ENCODE measurements at places on chromosomes 7 and 10.
A peak's percentile ranks its signal among the peaks of the same experiment; 100 is the strongest.

DNA sequence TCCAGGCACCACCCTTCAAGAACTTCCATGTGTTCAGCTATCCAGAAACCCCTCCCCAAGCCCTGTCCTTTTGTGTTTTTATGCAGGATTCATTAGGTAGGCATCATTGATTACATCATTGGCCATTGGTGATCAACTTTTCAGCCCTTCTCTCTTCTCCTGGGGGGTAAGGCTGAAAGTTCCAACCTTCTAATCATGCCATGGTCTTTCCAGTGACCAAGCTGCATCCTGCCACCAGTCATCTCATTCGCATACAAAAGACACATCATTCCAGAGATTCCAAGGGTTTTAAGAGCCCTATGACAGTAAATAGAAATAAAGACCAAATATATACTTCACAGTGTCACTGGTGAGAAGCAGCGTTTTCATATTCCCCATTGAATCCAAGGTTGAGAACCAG lies 48.2 kb downstream of the DNAJC12 start:
- no peak for DNase-seq

GRCh38 chr10:54904833-54905232 lies 103.8 kb upstream of the PCDH15 start:
- no peak for DNase-seq

DNA sequence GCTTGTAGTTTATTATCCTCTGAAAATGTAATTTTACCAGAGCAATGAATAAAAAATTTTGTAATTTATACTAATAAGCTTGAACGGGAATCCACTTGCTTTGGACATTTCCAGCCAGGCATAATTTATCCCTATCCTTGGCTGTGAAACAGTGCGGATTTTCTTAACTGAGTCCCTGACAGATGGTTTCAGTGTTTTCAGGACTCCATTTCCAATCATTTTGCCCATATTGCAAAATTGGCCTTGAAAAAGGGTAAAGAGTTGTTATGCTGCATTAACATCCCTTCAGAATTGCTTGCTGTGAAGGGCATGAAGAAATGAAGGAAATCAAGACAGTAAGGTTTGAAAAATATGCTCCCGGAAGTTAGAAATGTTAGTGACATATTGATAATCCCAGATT lies 57.7 kb downstream of the NXPH1 start:
- no peak for DNase-seq

- DNase-seq, result no peak
Measured at GRCh38 chr7:20317413-20317812, 13.3 kb upstream of the ITGB8 start.

GRCh38 chr7:6705959-6706665 lies 635 bp downstream of the ZNF12 start:
- no peak for DNase-seq

- no peak for DNase-seq
Measured at GRCh38 chr10:71193516-71193915, 18.9 kb upstream of the UNC5B start.

DNA sequence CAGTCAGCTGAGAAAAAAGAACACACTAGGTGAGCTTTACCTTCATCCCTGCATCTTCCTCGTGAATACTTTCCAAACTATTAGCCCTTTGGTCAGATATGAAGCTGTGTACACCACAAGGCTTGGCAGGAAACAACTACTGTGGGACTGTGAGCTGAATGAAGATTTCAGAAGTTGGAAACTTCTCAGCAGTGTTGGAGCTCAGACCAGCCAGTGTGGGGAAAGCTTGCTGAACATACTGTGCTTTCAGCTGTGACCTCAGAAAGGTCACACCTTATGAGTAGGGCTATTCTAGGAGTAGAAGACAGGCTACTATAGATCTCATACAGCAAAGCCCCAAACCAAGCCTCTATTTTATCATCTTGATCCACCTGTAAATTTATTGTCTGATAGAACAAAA lies 123.6 kb downstream of the EXOC4 start:
- DNase-seq, result no peak

- DNase-seq, result no peak
Measured at GRCh38 chr7:87414794-87415188, 60.7 kb downstream of the ABCB4 start.

GRCh38 chr10:130020651-130021382 lies 56.7 kb upstream of the EBF3 start:
- DNase-seq, result no peak

DNA sequence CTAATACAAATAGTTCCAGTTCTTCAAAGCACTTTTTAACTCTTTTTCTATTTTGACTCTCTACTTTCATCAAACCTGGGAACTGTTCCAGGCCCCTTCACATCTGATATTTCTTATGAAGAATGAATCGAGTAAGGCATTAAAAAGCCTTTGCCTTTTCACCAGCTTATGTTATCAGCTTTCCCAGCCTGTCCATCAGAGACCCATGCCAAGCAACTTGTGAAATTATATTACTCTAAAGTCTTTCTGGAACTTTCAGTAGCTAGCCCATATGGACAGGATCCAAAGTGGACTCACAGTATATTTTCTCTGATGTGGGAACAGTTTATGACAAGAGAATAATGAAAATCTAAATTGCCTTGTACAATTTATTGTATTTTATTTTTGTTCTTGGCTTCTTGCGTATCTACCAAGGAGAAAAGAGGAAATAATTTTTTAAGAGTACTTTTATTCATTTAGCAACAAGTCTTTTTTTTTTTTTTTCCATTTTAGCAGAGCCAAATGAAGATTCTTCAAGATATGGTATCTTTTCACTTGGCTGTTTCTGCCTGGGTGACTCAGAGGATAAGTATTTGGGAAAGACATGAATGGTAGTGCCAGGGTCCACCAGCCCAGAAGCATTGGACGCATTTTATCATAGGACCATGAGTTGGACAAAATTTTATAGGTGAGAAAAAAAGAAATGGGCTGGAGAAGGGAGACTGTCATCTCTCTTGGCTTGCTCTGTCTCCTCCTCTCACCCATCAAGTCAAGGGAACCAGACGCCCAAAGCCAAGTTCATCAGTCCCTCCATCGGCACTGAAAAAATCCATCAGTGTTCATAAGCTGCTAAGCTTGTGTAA lies 195.8 kb upstream of the NEBL start:
- DNase-seq, result no peak

DNA sequence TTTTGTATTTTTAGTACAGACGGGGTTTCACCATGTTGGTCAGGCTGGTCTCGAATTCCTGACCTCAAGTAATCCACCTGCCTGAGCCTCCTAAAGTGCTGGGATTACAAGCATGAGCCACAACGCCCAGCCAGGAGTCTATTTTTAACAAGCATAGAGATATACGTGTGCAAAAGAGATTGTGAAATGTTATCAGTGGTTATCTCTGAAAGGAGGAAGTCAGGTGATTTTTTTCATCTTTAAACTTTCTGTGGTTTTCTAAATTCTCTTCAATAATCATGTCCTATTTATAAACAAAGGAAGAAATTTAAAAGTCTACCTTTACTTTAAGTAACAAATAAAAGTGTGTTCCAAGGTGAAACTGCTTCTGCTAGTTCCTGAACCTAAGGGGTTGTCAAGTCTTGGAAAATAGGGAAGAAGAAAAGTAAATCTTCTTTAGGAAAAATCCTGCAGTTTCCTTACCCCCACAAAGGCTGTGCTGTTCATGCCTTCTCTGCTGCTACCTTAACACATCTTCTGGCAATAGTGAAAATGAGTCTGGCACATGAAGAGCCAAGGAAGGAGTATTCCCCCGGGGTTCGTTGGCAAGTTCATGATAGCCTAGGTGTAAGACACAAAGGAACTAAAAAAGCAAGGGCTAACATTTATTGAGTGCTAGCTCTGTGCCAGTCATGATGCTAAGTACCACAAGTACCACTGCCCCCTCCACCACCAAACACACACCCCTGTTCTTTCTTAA lies 51.1 kb downstream of the CYP26A1 start:
- DNase-seq, result no peak

DNA sequence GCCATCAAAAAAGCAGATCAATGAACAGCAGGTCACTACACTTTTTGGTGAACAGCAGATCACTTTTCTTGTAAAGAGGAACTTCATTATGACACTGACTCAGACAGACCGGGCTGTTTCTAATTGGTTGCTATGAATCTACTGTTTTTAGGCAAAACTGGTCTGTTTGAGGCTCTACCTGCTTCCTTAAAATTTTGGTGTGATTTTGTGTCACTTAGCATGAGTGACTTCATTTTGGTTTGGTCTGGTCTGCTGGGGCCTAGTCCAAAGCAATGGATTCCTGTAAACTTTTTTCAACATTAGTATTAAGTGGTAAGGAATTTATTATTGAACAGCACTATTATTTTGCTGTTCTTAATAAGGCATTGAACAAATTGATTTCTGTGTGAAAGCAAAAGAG lies 41.8 kb upstream of the C10orf71 start:
- DNase-seq, result no peak

- no peak for DNase-seq
Measured at GRCh38 chr10:125883211-125883610, 2.1 kb upstream of the DHX32 start.

DNA sequence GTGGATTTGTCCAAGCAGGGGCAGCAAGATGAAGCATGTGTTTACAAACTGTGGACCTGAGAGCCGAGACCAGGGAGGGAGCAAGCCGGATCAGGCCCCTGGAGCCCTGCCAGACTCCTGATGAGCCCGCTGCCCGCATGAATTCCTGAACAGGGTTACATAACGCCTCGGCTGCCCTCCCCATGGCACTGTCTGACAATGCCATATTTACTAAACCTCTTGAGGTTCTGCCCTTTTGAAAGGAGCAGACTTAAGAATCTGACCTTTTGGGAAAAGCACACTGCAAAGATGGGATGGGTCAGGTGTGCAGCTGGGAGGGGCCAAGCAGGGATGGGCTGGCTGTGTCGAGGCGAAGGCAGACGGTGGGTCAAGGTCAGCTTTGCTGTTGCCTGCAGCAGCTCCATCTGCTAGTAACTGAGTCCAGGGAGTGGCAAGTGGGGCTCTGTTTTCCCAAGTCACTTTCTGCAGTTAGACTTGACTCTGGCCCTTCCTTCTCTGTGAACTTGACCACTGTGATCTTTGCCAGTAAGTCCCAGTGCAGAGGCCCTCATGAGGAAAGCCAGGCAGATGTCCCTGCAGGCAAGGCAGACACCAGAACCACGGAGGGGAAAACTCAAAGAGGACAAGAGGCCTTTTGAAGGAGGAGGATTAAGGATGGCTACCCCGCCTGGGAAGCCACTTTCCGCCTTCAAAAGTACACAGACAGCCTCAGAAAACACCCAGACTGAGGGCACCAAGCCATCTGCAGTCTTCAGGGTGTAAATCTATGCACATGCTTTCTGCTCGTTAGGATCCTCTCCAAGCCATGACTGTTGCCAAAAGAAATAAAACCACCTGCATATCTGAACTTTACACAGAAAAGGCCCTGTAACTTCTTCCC lies 175.8 kb downstream of the TNS3 start:
- DNase-seq, result no peak

GRCh38 chr7:35823440-35823839 lies 22.6 kb downstream of the SEPTIN7 start:
- no peak for DNase-seq

- peak; percentile 37 for DNase-seq
Measured at GRCh38 chr10:62831346-62831745, 15.2 kb upstream of the EGR2 start.

- no peak for DNase-seq
Measured at GRCh38 chr7:44775383-44776107, 20.9 kb upstream of the PPIA start.

- no peak for DNase-seq
Measured at GRCh38 chr10:117005527-117006055, 604 bp upstream of the SHTN1 start.

DNA sequence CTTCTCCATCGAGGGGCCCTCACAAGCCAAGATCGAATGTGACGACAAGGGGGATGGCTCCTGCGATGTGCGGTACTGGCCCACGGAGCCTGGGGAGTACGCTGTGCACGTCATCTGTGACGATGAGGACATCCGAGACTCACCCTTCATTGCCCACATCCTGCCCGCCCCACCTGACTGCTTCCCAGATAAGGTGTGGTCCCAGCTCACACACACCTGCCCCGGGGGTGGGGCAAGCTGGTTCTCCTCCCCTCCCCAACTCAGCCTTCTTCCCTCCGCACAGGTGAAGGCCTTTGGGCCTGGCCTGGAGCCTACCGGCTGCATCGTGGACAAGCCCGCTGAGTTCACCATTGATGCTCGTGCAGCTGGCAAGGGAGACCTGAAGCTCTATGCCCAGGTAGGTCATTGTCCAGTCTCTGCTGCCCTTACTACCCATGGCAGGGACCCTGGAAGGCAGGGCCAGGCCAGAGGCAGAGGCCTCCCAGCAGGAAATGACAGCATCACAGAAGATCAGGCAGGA lies 11.0 kb downstream of the FLNC start:
- no peak for DNase-seq

DNA sequence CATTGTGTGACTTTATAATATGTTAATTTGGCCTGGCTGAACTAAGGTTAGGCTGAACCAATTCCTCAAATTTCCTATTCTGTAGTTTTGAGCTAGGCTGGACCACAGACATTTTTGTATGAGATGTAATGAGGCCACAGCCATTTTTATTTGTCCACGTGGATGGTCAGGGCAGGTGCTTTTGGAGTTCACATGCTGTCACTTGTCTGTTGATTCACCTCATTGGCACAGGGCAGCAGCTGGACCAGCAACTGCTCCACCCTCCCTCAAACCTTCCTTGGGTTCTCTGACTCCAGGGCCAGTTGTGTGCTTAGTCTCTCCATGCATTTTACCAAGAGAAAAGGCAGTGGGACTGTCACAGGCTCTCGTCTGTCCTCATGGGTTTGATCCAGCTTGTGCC lies 76.1 kb upstream of the NPS start:
- no peak for DNase-seq

- no peak for DNase-seq
Measured at GRCh38 chr10:131169146-131169545, 142.4 kb downstream of the TCERG1L start.

Data from AG04450 (cell line).